ENCODE measurements at places on chromosomes 2 and 18. TPM values are rescaled to one million over a fixed set of nuclear protein-coding genes. Genes with fewer than 3 reads are reported as not detected.

Gene GBX2
- total RNA-seq, result not detected

- DNase-seq, result no peak
Observed at GRCh38 chr18:41025666-41026065, 929.4 kb upstream of the PIK3C3 start.

- no peak for DNase-seq
Observed at GRCh38 chr2:8485736-8486135, 196.1 kb upstream of the ID2 start.

DNA sequence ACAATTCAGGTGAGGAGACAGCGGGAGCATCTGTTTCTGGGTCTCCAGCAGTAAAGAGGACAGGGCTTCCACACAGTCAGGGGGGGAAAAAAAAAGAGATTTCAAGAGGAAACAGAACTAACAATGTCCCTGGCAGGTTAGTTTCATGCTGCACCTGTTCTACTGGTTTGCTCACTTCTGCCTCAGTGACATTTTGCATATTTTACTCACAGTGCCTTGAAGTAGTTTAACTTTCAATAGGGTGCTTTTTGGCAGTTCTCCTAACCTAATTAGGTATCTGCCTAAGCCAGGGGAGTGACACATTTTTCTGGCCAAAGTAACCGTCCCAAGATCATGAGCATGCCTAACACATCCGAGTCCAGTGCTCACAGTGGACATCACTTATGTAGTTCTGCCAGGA lies 109.0 kb upstream of the ALK start:
- DNase-seq, result no peak

Data from aorta (tissue), 5 donors.